ENCODE measurements at places on chromosomes 16 and 17.
A peak's percentile ranks its signal among the peaks of the same experiment; 100 is the strongest.

GRCh38 chr17:4020096-4020495, 55.9 kb upstream of the ATP2A3 start:
- no peak for DNase-seq

- no peak for DNase-seq
Measured at GRCh38 chr17:64546716-64547115, 39.9 kb downstream of the CEP95 start.

DNA sequence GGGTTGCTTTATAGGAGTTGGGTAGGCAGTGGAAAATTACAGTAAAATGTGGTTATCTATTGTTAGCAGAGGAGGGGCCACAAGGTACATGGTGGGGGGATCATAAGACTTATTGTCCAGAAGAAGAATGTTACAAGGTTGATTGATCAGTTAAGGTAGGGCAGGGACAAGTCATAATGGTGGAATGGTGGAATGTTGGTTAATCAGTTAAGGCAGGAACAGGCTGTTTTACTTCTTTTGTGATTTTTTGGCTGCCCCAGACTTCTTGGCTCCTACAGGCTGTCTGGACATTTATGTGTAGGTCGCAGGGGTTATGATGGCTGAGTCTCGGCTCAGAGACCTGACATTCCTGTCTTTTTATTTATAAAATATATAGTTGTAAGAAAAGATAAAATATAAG, 2277.1 kb downstream of the TP53TG3F start:
- no peak for DNase-seq

DNA sequence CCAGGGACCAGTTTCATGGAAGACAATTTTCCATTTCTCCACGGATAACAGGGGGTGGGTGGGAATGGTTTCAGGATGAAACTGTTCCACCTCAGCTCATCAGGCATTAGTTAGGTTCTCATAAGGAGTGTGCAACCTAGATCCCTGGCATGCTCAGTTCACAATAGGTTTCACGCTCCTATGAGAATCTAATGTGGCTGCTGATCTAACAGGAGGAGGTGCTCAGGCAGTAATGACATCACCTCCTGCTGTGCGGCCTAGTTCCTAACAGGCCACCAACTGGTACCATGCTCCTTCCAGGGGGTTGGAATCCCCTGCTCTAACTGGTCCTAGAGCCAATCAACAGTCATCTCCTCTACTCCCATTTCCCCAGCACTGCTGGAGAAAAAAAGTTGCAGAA, 19.9 kb downstream of the TEX14 start:
- no peak for DNase-seq

- no peak for DNase-seq
Measured at GRCh38 chr17:78958641-78959127, 21.0 kb downstream of the LGALS3BP start.

DNA sequence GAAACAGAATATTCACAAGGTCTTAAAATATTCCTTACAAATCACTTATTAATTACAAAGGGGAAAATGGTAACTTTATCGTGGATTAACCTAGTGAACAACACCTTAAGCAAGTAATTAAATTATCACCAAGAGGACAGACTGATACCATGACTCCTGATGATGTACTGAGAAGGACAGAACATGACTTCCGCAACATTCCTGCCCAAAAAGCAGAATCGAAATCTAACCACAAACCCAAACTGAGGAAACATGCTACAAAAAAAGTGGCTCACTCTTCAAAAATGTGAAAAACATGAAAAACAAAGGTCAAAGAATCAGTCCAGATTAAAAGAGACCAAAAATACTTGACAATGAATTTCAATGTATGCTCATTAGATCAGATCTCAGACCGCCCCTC, 151.5 kb downstream of the AATF start:
- DNase-seq, result peak; percentile 10

DNA sequence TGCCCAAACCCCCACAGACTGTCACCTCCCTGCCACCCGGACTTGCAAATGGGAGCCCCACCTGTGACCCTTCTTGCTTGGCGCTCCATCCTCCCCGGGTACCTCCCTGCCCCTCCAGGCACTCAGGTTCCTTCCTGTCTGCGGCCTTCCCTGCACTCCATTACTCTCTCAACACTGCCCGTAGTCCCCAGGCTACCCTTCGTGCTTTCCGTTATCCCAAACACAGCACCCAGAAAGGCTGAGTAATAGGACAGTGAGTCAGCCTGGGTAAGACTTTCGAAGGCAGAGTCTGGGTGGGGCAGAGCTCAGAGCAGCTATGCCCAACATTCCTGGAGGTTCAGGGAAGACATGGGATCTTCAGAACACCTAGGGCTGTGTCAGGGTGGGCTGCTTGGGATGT, 16.6 kb upstream of the C16orf74 start:
- DNase-seq, result peak; percentile 95

DNA sequence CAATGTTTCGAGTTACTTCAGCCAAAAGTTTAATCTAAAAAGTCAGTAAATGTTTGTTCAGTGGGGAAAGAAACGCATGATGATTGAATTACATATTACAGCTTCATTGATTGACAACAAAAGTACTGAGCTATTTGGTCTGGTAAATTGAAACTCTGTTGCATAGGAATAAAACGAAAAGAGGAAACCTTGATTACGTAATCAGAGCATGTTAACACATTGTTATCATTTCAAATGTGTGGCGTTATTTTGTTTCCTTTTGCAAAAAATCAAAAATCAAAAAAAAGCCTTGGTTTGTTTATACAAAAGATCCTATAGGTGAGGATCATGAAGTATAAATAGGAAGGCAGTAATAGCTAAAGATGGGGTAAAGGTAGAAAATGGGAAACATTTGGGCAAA, 19.5 kb upstream of the CA10 start:
- no peak for DNase-seq

- no peak for DNase-seq
Measured at GRCh38 chr17:70230850-70231640, 61.7 kb downstream of the KCNJ2 start.

GRCh38 chr17:3857261-3858105, 11.4 kb upstream of the NCBP3 start:
- DNase-seq, result no peak

- DNase-seq, result no peak
Measured at GRCh38 chr17:40072040-40072734, 9.4 kb downstream of the THRA start.

DNA sequence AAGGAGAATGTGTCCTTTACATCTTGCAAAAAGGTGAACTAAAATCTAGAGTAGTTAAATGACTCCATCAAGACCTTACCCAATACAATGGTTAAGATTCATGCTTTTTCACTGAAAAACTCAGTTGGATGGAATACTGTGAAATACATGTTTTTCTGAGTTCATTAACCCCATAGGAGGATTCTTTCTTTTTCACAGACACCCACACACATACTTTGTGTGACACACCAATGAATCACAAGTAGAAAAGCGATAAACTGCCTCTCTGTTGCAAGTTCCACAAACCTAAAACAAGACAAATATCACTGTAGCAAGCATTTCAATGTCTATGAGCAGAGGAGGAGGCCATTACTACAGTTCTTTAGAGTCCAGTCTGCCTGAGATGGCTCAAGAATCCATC, 258.8 kb upstream of the CDH5 start:
- DNase-seq, result peak; percentile 78

Data from AG08395 (cell line).